Posterior cingulate gyrus (tissue), 11 donors: ENCODE measurements at places on chromosomes 4 and X.

- DNase-seq, result no peak
These were observed 33.3 kb upstream of the H2AZ1 start for GRCh38 chr4:99983289-99983943.

DNA sequence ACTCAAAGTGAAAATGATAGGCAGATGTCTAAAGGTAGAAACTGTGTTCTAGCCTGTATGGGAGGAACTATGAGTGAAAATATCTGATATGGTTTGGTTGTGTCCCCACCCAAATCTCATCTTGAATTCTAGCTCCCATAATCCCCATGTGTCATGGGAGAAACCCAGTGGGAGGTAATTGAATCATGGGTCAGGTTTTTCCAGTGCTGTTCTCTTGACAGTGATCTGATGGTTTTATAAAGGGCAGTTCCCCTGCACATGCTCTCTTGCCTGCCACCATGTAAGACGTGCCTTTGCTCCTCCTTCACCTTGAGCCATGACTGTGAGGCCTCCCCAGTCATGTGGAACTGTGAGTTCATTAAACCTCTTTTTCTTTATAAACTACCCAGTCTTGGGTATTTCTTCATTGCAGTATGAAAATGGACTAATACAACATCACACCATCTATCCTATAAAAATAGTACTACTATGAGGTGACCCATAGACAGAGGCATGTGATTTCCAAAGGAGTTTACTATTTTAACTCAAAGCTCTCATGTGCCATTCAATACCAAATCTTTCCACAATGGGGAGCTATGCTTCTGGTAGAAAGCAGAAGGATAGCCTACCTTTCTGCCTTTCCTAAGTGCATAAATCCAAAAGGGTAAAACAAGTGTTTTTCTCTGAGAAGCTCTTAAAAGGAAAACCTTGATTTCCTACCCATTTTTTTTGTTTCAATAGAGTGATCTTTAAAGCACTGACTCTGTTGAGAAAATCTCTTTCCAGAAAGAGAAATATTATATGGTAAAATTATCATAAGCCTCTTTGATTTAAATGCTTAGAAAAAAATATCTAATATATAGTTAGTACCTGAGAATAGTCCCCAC lies 38.8 kb downstream of the SEC31A start:
- no peak for DNase-seq

GRCh38 chr4:93828332-93828994 lies at the start of gene ATOH1:
Gene ATOH1, plus strand, starts transcription at chr4:93828753. Its CDS starts 174 bp downstream, at chr4:93828927.
- no peak for DNase-seq

- no peak for DNase-seq
These were observed 136.2 kb upstream of the BMPR1B start for GRCh38 chr4:94621491-94622080.

GRCh38 chr4:65845199-65845773 lies 175.0 kb upstream of the EPHA5 start:
- no peak for DNase-seq

DNA sequence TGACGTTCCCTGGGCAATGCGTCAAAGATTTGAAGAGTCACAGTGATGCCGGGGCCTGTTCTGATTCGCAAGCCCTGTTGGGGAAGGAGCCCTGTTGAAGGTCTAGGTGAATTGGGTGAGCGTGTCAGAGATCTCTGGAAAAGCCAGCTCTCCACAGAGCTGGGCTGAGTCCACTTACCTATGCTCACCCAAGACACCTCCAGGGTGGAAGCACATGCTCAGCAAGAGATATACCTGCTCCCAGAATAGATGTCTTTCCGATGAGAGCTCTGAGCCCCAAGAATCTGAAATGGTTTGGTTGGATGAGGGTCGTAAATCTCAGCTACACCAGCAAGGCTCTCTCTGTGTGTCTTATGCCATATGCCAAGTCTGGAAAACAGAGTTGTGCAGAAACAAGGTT lies 1.7 kb downstream of the GABRQ start:
- no peak for DNase-seq

DNA sequence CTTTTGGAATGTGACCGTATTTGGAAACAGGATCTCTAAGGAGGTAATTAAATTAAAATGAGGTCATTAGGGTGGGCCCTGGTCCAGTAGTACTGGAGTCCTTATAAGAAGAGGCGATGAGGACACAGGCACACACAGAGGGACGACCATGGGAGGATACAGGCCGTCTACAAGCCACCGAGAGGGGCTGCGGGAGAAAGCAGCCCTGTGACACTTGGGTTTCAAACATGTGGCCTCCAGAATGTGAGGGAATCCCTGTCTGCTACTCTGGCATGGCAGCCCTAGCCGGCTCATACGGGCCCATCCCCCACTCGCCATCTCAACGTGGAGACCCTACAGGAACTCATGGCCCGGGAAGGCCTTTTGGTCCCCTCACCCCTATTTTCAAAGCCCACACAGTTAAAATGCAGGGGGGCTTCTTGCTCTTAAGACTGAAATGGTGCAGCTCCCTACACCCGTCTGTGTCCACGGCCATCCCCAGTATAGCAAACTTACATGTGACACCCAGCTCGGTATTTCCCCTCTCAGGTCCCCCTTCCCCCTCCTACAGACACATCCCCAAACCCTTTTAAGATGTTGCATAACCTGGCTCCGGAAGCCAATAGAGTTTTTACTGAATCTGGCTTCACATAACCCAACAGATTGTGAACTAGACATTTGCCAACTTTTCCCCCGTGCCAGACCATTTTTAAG lies 124.1 kb upstream of the TBL1X start:
- peak; percentile 24 for DNase-seq

DNA sequence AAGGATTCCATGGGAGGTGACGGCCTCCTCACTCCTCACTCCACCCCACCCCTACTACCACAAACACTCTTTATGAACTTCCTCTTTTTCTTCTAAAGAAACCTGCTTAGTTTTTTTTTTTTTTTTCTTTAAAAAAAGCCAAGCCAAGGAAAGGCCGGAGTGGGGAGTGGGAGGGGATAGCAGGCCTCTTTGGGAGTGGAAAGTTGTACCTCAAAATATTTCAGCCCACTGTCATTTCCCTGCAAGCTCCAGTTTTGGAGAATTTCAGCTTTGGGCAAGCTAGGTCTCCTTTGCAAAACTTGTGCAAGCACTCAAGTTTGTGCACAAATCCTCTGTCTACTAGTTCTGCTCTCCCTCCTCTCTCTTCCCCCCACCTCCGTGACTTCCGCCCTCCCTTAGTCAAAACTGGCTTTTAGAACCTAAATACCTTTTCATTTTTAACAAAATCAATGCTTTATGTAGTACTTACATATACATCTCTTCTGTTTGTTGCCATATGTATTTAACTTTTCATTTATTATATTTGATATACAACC lies 512 bp upstream of the ANTXR2 start:
- DNase-seq, result no peak

- no peak for DNase-seq
These were observed 197.7 kb downstream of the SPATA18 start for GRCh38 chr4:52248820-52249219.

GRCh38 chr4:8101213-8102075 lies 57.2 kb downstream of the ABLIM2 start:
- no peak for DNase-seq

DNA sequence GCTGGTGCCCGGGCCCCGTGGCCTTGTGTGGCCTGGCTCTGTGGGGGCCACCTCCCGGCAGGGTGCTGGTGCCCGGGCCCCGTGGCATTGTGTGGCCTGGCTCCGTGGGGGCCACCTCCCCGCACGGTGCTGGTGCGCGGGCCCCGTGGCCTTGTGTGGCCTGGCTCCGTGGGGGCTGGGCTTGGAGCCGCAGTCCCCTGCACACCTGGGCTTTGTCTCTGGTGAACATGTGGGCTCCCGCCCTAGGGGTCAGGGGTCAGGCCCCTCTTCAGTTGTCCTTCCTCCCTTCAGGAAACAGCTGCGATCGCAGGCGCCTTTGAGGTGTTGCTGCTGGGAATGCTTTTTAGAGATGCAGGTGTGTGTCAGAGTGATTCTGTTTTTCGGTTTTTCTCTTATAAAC lies 17.2 kb downstream of the UVSSA start:
- no peak for DNase-seq
